Stimulated activated CD8-positive, alpha-beta memory T cell treated with anti-CD3 and anti-CD28 coated beads, Interleukin-4, amount 100 ng/mL, for 1 hour (primary cell): ENCODE measurements at places on chromosomes 16 and 17.

- no peak for DNase-seq
Observed at GRCh38 chr16:19295393-19295792, 9.9 kb downstream of the CLEC19A start.

GRCh38 chr17:45902892-45903346 is 8.6 kb downstream of the MAPT start:
- DNase-seq = no peak

- DNase-seq = no peak
Observed at GRCh38 chr16:87789437-87790291, 23.9 kb upstream of the KLHDC4 start.

DNA sequence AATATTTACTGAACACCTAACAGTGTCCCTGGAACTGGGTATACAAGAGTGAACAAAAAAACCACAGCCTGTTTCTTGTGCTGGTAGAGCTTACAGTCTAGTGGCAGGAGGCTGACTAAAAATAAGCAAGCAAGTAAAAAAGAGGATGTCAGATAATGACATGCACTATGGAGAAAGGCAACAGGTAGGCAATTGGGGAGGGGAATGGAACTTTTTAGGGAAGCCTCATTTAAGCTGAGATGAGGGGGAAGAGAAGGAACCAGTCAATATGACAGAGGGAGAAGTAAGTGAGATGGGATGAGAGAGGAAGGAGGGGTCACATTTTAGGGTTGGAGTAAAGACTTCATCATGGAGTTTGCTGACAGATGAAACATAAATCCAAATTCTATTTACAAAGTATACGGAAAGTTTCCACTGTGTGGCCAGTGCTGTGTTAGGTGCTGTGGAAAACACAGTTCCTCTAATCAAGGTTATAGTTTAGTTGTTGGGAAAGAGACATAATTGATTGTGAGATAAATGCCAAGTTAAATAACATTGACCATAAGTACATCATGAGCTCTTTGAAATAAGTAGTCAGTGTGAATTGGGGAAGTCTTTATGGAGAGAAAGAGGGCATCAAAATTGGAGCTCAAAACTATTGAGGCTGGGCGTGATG is 251.4 kb downstream of the FTO start:
- DNase-seq = no peak

- DNase-seq = no peak
Observed at GRCh38 chr16:817001-817906, 16.7 kb upstream of the GNG13 start.

DNA sequence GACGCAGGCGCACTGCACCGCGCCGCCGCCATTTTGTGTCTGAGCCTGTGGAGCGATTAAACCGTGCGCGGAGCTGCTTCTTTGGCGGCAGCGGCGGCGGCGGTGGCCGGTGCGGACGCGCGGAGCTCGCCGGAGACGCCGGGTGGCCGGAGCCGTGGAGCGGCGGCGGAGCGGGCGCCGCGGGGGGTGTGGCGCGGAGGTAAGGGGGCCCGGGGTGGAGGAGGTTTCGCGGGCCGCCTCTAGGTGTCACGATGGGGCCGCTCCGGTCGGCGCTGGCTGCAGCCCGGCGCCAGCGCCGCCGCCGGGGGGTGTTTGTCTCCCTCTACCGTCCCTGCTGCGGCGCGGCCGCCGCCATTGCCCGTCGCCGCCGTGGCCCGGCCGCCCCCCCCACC is at the start of gene CTCF:
CTCF (plus strand) TSS at position 1 of the 392 bp plus-strand sequence. CDS start 48,307 bp downstream, outside the sequence.
- peak; percentile 60 for DNase-seq

DNA sequence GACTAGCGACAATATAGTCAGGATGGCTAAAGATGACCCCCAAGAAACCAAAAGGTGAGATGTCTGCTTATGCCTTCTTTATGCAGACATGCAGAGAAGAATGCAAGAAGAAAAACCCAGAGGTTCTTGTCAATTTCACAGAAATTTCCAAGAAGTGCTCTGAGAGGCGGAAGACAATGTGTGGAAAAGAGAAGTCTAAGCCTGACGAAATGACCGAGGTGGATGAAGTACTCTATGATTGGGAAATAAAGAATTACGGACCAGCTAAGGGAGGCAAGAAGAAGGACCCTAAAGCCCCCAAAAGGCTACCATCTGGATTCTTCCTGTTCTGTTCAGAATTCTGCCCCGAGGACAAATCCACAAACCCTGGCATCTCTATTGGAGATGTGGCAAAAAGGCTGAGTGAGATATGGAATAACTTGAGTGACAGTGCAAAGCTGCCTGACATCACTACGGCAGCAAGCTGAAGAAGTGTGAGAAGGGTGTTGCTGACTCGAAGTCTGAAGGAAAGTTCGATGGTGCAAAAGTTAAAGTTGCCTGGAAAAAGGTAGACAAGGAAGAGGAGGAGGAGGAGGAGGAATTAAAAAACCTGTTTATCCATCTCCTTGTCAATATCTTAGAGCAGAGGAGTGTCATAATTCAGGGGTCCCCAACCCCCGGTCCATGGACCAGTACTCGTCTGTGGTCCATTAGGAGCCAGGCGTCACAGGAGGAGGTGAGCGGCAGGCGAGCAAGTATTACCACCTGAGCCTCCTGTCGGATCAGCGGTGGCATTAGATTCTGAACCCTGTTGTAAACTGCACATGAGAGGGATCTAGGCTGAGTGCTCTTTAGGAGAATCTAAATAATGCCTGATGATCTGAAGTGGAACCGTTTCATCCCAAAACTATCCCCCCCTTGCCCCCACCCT is 25.1 kb upstream of the ADGRG1 start:
- DNase-seq = no peak
